ENCODE measurements at places on chromosomes 1 and 21.

DNA sequence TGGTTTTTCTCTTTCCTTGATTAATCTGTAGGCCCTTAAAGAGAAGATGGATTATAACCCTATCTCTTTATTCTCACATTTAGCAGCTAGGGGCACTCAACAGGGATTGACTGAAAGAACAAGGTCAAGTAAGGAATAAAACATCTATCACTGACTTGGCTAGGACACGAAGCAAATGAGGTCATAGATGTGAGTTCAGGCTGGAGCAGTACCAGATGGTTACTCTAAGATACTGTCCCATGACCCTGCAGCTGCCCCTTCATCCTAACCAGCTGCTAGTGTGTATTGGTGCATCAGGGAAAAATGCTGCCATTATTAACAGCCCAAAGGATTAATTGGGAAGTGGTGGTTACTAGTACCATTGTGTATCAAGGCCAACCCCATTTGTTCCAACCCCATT, 221.9 kb downstream of the CTH start:
- DNase-seq, result no peak

DNA sequence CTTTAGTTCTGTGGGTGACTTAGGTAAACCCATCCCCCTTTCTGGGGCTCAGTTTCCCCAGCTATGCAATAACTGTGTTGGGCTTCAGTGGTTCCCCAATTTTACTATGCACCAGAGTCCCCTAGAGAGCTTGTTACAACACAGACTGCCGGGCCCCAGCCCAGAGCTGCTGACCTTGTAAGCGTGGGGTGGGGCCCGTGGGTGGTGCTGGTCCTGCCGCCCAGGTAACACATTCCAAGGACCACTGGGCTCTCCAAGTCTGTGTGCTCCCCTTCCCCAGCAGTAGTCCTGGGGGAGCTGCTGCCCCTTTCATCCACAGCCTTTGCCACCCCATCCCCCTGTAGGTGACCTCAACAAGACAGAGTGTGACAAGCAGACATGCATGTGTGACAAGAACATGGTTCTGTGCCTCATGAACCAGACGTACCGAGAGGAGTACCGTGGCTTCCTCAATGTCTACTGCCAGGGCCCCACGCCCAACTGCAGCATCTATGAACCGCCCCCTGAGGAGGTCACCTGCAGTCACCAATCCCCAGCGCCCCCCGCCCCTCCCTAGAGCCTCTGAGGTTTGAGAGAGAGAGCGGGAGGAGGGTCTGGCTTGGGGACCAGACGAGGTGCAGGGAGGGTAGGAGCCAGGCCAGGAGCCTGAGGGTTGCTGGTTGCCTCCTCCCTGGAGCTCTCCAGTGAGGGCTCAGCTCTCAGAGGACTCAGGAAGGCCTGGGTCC, 8.9 kb downstream of the PLA2G2F start:
- DNase-seq, result no peak

DNA sequence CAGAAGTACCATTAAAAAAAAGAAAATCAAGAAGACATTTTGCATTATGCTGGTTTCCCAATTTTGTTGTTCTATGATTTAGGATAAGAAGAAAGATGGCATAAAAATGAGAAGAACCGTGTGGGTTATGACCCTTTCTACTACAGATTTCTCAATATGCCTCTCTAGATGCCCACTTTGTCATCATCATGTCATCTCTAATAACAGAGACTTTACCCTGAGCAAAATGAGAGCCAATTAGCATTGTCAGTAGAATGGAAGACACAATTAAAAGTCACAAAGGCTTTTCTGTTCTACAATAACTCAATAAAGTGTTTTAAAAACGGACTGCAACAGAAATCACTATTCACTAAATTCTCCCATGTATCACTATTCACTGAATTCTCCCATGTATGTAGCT, 85.5 kb downstream of the RAB3GAP2 start:
- DNase-seq, result no peak

DNA sequence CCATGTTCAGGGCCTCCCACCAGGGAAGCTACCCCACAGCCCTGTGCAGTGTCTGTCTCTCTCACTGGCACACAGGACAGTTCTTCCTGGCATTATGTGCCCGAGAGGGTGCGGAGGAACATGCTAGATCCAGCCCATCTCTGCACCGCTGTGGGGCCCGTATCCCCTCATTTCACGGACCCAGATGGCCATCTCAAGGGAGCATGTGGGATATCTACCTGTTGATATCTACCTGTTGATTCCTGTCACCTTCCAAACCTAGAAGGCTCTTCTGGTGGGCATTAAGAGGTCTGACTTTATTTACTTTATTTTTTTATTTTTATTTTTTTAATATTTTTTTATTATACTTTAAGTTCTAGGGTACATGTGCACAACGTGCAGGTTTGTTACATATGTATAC, 11.7 kb downstream of the PIK3CD start:
- DNase-seq, result no peak

DNA sequence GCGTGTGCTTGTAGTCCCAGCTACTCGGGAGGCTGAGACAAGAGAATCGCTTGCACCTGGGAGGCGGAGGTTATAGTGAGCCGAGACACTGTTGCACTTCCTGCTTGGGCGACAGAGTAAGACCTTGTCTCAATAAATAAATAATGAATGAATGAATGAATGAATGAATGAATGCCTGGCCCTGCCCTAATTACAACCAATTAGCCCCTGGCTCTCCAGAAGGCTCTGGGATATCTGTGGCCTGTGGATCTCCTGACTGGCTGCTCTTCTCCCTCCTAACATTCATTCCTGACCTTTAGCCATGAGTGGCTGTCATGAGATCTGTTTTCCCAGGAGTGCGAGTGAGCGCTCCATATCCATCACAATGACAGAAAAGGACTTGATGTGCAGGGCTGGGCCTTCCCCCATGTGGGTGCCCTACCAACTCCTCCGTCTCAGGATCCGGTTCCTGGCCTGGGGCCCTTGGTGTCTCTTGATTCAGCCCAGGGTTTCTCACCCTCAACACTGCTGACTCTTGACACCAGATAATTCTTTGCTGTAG, 243.6 kb upstream of the TMEM51 start:
- DNase-seq, result no peak
